AML-193 (cell line): ENCODE measurements at places on chromosomes 2 and 18.

- DNase-seq = peak; percentile 59
These were observed 2.5 kb upstream of the CNDP2 start for GRCh38 chr18:74493689-74494088.

DNA sequence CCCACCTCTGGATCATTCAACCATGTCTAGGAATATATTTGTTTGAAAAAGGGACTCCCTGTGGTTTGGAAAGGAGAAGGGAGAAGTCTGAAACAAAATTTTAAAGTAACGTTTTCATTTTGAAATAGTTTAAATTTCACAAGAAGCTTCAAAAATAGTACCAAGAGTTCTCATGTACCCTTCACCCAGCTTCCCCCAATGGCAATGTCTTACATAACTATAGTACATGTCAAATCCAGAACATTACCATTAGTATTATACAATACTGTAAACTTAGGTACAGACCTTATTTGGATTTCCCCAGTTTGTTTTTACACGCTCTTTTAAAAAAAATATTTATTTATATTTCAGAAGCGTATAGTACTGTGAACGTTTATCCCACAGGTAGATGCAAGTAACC is 4.0 kb upstream of the LYG2 start:
- no peak for DNase-seq

DNA sequence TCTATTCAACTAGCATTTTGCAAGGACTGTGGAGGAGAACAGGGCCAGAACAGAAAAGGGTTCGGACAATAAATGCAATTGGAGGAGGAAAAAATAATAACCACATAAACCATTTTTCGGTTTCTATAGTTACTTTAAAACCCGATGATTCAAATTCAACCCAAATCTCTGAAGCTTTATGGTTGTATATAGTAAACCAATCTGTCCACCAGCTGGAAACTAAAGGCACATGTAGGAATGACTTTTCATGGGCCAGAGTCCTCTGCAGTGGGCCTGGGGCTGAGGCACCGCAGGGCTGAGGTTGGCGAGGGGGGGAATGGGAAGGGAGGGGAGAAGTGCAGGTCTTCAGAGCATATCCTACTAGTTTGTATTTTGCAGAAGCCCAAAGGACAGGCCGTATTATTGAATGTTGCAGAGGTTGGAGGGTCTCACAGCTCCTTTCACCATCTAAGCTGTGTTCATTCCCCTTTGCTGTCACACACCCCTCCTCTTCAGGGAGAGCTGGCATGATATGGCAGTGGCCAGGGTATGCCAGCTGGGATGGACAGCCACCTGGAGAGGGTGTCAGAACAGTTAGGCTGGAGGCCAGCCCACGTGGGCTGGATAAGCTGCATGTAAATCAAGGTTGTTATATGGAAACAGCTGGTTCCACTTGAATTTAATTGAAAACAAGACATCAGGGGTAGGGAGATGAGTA is 267.1 kb downstream of the PRKCE start:
- no peak for DNase-seq

DNA sequence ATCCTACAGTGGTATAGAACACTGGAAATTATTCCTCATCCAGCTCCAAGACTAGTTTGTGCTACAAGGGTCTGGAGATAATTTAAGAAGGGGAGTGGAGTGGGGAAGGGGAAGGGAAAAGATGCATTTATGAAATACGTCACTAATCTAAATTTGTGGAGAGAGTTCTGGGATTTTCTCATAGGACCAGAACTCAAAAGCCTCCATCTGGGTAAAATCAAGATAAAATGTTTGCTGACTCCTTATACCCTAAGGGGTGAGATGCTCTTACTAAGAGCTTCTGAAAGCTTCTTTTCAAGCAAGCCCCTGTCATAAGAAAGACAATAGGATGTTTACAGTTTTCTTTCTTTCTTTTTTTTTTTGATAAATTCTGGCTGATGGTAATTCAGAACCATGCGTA is 88.5 kb upstream of the RBMS1 start:
- DNase-seq = no peak

DNA sequence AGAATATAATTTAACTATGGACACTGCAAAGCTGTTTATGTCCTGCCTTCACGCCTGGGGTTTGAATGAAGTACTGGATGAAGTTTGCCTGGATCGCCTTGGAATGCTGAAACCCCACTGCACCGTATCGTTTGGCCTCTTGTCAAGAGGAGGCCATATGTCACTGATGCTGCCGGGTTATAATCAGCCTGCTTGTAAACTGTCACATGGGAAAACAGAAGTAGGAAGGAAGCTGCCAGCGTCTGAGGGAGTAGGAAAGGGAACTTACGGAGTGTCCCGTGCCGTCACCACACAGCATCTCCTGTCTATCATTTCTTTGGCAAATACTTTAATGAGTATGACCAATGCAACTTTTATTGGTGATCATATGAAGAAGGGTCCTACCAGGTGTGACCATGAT is 105.8 kb downstream of the WDR7 start:
- DNase-seq = no peak

GRCh38 chr2:74496997-74497776 is 2.2 kb downstream of the LBX2 start:
- DNase-seq = no peak

DNA sequence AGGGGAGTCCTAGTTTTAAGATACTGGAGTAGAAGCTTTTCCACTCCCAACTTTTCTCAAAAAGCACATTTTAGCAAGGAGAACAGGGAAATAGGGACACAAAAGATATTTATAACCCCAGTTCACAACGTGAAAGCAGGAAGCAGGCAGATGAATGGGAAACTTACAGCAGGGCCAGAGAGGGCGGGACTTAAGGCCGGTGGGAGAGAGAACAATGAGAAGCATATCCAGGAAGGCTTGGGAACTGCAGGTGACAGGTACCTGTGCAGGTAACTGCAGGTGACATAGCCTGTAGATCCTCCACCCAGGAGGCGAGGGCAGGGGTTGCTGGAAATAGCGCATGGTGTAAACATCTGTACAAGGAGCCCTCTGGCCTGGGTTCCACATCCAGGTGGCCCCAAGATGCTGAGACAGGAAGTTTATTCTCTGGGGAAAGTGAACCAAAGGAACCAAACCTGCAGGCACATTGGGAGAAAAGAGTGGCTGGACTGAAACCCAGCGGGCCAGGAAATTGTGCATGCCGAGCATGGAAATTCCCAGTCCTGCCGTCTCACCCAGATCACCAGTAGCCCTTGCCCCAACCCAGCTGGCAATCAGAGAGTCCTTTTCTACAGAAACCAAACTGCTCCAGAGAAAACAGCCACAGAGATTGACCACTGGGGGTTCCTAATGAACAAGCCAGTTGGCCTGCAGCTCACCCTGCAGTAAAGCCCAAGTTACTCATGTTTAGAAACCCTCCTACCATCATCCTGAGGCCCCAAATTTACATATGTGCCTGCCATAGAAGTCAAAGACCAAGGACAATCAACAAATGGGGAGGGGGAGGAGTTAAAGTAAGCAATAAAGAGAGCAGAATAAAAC is 24.3 kb upstream of the COL6A3 start:
- no peak for DNase-seq

DNA sequence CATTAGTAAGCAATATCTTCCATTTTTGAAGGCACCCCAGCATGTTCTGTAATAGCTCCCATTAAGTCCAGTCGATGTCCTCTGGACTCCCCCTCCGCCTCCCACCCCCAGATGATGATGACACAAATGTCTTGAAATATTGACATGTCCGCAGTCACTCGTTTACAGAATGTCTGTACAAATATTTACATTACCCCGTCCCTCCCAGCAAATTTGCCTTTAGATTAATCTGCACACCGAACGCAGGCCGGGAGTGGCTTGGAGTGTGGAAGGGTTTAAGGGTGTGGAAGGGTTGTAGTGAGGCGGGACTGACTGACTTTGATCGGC is 853 bp upstream of the OSBPL6 start:
- no peak for DNase-seq

GRCh38 chr2:119113489-119113770 is 45.1 kb downstream of the C1QL2 start:
- no peak for DNase-seq

DNA sequence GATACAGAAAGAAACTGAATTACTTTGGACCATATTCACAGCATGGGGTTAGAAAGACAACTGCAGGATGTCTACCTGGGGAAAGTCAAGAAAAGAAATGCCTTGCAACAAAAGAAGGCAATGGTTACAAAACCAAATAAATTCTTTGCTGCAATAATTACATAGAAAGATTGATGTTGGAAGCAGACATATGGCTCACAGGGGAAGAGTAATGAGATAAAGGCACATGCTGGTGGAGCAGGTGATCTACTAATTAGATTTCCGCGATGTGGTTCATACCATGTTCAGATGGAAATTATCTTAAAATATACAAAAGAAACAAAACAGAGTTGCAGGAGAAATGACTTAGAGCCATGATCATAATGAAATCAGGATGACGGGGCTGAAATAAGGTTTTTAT is 718.8 kb upstream of the PKDCC start:
- DNase-seq = no peak

DNA sequence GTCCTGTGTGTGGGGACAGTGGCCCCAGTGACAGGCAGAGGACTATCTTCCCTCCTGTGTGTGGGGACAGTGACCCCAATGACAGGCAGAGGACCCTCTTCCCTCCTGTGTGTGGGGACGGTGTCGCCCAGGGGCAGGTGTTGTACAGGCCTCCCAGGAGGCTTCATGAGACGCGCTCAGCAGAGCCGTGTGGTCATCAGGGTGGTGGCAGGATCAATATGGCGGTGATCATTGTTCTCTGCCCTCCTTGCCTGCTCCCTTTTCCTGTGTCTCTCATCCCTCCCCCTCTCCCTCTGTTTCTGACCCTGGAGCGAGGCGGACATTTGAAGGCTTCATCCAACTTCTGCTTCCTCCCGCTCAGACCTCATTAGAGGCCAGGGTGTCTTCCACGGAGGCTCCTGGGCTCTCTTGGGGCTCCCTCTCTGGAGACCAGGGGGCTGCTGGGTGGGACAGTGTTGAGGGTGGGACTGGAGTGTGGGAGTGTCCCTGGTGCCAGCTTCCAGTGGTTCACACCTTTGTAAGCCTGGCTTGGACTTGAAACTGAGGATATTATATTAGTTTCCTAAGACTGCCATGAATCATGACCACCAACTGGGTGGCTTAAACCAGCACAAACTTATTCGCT is 59.5 kb downstream of the ACKR3 start:
- DNase-seq = no peak

GRCh38 chr2:128178149-128178649 is 87.2 kb downstream of the UGGT1 start:
- DNase-seq = no peak

GRCh38 chr18:45978084-45978483 is 11.0 kb upstream of the EPG5 start:
- DNase-seq = no peak

- no peak for DNase-seq
These were observed 20.2 kb downstream of the CRACDL start for GRCh38 chr2:98915751-98916358.

DNA sequence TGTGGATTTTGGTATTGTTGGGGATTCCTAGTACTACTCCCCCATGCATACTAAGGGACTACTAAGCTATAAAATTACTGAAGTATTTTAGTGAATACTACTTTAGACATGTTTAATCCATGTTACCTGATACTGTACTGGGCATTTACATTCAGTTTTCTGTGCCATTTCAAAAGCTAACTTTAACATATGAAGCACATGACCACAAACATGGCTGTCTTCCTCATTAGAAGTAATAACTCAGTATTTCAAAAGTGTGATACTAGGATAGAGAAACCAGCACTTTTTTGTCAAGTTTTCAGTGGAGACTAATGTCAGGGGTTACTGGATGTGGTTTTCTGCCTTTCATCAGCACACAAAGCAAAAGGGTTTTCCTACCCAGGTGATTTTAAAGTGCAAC is 27.9 kb downstream of the WDR33 start:
- DNase-seq = peak; percentile 26

DNA sequence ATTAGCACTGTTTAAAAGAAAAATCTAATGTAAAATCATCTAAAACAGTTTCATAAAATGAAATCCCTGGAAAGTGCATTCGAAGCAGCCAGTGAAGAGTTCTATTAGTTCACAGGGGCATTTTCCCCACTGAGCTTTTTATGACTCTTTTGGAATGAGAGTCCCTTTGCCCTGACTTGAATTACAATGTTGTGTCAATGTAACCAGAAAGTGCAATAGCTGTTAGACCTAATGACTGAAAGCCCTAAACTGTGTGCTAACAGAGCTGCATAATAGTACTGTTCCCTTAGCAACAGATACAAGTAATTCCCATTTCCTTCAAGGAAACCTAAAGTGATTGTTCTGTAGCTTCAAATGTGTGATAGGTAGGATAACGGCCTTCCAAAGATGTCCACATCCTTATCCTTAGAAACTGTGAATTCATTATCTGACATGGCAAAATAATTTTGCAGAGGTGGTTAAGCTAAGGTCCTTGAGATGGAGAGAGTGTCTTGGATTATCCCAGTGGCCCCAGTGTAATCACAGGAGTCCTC is 134.4 kb downstream of the L3MBTL4 start:
- no peak for DNase-seq

- no peak for DNase-seq
These were observed 30.2 kb upstream of the TYMS start for GRCh38 chr18:627231-627630.

GRCh38 chr2:238868067-238868524 is 20.2 kb downstream of the TWIST2 start:
- no peak for DNase-seq

DNA sequence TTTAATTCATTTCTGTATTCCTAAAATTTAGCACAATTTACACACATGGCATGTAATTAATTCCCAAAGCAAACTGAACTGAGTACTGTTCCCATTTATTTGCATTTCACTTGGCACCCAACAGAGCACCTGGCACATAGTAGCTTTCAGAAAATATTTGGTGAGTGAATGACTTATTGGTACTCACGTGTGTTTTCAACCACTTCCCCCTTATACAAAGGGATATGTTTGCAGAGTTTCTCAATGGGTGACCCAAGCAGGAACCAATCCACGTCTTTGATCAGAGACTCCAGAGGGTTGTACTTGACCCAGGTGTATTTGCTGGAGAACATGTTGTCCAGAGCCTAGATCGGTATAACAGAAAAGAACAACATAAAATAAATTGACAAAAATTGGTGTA is 6.6 kb downstream of the GKN2 start:
- no peak for DNase-seq

- no peak for DNase-seq
These were observed at the start of gene GREB1L for GRCh38 chr18:21242141-21242779. Gene GREB1L, plus strand, starts transcription at chr18:21242232. Its CDS starts 141,287 bp downstream, at chr18:21383519.

DNA sequence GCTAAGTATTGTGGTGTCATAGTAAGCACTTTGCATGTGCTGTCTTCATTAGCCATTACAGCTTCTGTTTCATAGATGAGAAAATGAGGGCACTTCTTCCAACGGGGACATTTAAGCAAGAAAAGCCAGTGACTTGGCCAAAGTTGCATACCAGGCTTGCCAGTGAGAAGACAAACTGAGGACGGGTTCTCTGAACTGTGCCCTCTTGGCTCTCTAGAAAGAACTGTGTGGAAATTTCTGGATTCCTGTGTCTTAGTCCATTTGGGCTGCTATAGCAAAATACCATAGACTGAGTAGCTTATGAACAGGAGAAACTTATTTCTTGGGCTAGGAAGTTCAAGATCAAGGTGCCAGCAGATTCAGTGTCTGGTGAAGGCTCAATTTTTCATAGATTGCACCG is 13.3 kb downstream of the CTIF start:
- no peak for DNase-seq
